Stimulated activated CD8-positive, alpha-beta memory T cell treated with anti-CD3 and anti-CD28 coated beads, Interleukin-2, amount 100 ng/mL, for 1 hour (primary cell): ENCODE measurements at places on chromosomes 6 and 20.

GRCh38 chr6:163136681-163137397, 277.7 kb upstream of the QKI start:
- no peak for DNase-seq

DNA sequence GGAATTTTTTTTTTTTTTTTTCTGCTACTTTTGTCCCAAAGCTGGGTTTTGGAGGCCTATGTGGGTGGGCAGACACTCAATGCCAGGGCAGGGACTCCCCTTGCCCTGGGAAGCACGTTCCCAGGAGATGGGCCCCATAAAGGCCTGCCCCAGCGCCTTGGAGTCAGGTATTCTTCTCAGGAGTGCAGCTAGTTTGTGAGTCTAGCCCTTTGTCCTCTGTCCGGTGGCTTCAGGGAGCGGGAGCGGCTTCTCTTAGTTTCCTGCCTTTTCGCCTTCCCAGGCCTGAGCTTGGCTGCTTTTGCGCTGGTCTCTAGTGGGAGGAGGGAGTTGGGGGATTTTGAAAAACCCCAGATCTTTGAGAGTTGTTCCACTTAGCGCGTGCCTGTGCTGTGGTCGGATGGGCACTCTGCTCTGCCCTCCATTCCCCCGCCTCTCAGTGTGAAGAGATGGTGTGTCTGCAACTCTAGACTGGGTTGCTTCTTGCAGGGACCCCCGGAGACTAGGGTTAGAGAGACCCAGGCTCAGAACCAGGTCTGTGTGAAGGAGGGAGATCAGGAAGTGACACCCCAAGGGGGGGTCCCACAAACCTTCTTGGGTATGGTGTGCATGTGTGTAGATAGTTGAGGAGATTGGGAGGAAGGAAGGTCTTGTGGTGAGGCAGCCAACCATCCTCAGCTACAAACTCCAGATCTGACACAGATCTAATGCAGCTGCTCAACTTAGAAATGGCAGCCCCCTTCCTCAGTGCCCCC, 1.3 kb downstream of the PLCG1 start:
- peak; percentile 31 for DNase-seq

DNA sequence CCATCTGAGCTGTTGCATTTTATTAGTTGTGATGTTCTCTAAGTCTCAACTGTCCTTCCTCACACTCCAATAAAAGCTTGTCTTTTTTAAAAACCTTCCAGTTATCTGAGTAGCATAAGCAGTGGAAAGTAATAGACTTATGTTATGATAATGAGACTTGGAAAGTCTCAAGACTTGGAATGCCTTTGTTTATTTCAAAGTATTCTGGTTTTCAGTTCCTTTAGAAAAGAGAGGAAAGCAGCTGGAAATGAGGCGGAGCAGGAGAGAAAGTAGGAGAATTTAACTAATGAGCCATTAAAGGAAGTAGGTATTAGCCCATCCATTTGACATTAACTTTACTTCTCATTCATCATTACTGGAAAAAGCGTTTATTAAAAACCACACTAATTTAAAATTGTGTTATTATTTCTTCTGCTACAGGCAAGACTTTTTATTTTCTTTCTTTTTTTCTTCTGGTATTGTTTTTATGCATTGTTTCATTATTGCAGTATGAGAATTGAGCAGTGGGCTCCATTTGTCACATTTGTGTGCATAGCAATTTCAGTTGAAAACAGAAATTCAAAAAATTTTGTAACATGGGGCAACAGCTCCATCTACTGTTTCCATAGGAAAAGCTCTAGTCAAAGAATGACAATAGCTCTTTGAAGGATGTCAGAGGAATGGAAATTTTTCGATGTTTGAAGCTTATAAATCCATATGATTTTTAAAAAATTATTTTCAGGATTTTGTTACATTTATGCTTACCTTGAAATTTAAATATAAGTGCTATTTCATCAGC, 194.8 kb downstream of the COL9A1 start:
- no peak for DNase-seq

DNA sequence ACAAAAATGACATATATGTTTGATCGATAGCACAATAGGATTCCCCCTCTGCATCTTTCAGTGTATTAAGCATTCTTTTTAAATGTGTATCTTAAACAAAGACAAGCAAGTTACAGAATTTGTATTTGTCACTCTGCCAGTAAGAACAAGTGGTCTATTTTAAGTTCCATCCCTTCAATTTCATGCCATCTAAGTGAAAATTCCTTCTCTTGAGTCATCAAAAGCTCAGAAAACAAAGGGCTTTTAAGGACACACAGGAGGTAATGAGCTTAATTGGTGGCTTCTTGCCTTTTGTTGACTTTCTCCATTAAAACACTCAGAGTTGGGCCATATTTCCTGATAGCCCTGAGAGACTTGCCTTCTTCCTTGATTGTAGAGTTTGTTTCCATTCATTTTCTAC, 547.8 kb downstream of the TENT5A start:
- DNase-seq: no peak

GRCh38 chr6:169932491-169932890, 181.1 kb downstream of the ERMARD start:
- DNase-seq: no peak

DNA sequence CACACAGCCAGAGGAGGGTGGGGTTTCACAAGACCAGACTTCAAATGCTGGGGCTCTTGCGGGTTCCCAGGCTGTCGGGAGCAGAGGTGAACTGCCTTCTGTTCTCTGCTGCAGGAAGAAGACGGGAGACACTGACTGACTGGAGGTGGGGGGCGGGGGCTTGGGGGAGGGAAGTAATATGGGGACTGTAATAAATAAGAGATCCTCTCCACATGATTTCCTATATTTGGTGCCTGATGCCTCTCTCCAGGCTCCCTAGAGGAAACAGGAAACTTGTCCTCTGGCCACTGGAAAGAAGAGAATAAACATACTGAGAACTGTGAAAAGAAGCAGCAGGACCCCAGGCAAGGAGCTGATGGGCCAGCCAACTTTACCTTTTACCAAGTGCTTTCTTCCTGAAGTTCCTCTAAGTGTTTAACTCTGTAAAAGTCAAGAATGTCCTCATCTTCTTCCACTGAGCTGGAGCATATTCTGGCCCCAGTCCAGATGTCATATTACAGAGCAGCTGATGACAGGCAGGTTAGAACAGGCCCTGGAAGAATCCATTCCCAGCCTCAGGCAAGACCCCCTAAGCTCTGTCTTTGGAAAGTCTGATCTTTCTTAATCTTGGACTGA, 33.2 kb upstream of the ADGRF5 start:
- DNase-seq: no peak

GRCh38 chr6:15378866-15379265, 133.0 kb downstream of the JARID2 start:
- no peak for DNase-seq

GRCh38 chr6:8825726-8826125, 390.4 kb upstream of the SLC35B3 start:
- DNase-seq: no peak
